HS-27A (cell line): ENCODE measurements at places on chromosomes 6 and 20.

- DNase-seq = peak; percentile 66
Observed at GRCh38 chr6:31897612-31898382, at the start of gene EHMT2. Gene EHMT2 (minus strand): TSS chr6:31897698. CDS start chr6:31897677, 21 bp downstream.

- no peak for DNase-seq
Observed at GRCh38 chr6:18997375-18997826, 610.3 kb downstream of the RNF144B start.

DNA sequence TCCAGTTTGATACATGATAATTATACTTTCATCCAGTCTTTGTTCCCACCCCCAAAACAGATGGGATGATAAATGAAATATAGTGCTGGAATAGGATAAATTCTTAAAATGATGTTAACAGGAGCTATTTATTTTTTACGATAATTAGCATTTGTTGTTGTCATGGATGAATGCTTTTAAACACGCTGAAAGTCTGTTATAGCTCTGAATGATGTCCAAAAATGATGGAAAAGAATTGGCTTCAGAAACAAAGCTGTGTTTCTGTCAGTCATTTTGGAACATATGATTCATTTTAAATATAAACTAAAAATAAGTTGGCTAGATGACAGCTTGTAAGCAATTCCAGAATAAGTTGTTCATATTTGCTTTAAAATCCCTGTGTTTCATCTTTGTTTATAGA is 237.4 kb downstream of the GRIK2 start:
- no peak for DNase-seq

DNA sequence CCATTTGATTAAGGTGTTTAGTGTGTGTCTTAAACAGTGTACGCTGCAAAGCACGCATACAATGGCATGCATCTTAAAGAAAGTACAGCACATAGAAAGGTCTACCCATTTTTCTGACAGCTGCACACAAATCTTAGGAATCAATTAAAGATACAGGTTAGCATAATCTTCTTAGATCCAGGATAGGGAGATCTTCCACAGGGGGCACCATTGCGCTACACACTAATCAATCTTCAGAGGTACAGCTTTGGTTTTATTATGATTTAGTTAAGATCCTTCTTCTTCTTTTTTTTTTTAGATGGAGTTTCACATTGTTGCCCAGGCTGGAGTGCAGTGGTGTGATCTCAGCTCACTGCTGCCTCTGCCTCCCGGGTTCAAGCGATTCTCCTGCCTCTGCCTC is 63.7 kb upstream of the BEND3 start:
- no peak for DNase-seq

DNA sequence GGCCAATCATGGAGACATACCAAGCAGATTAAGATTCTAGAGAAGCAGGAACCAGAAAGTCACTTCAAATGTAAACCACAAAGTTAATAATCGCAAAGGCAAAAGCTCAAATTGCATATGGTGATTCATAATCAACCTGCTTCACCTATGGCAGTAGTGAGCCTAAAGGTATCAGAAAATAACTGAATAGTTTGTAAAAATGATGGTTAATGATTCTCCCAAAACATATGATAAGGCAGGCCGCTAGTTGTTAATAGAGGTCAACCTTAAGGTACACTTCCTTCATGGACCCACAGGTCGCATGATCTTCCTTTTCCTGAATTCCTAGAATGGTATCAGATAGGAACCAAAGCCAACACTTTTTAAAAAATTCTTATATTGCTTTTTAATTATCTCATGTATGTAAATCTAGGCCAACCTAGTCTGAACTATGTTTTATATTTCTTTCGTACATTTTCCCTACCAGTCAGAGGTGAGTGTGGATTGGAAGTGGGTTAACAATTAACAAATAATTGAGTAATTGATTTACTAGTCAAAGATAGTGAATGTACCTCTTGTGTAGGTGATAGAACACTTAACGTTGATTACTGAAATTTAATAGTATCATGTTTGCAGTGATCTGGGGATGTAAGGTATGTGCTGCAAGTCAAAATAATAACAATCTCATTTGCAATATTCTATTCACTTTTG is 16.4 kb downstream of the TAAR2 start:
- DNase-seq = no peak

DNA sequence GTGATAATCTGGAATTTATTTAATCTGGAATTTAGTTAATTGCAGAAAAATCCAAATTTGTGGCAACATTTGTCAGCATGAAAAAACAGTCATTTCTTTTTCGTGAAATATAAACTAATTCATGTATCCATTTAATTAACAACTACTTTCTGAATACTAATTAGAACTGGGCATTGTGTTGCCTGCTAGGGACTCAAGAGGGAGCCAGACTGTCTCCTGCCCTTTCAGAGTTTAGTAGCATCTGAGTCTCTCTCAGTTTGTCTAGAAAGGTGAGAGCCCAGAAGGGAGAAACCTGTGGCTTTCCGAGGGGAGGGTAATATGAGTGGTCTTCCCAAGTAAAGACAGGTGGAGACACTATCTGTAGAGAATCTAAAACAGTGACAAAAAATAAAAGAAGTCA is 210.9 kb upstream of the HDDC2 start:
- DNase-seq = no peak

- no peak for DNase-seq
Observed at GRCh38 chr6:137283940-137284810, 65.0 kb upstream of the IFNGR1 start.

DNA sequence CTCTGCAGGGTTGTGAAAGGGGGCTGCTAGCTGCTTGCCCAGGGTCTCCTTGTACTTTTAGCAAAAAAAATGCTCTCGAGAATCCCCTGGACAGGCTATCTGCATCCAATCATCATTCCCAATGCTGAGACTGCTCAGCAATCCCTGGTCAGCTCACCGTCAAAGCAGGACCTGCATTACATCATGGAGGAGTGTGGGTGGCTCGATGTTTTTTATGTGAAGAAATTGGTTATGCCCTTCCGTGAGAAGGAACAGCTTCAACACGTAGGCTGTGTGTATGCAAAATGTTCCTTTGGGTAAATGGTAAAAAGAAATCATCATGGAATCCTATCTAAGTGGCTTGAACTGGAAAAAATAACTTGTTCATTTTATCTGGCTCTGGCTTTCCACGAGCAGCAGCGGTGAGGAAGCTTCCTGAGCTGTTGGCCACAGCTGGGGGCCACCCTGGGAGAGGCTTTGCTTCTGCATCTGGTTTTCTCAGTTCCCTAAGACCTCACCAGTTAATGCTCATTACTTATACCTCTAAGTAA is 111.4 kb downstream of the FYN start:
- DNase-seq = no peak

DNA sequence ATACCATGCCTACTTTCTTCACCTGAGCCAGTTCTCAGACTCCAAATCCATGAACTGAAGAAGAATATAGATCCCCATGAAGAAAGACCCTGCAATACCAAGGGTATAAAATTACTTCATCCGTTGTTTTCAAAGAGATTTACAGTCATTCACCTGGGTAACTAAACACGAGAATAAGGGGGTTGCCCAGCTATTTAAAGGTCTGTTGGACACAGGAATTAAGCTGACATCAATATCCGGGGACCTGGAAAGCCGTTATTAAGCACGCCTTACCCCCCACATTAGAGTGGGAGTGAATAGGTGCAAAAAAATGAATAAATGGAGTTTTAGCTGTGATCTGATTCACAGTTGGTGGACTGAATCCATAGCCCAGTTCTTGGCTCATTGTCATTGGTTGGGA is 28.9 kb downstream of the CLVS2 start:
- DNase-seq = no peak

- DNase-seq = no peak
Observed at GRCh38 chr20:10720565-10720964, 46.8 kb upstream of the JAG1 start.

DNA sequence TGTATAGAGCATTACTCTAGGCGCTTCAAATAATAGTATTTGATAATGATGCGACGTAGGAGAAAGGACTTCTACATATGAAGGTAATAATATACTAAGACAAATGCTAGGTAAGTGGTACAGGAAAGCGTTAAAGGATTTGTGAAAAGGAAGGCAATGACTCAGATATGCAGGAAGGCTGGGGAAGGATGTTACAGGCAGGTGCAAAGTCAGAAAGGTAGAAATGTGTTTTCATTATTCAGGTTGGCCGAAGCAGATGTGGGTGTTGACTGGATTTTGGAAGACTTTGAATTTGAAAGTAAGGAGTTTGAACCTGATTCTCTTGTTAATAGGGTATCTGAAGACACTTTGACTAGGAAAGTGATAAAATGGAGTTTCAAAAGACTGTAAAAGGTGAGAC is 51.0 kb downstream of the STK4 start:
- DNase-seq = no peak

DNA sequence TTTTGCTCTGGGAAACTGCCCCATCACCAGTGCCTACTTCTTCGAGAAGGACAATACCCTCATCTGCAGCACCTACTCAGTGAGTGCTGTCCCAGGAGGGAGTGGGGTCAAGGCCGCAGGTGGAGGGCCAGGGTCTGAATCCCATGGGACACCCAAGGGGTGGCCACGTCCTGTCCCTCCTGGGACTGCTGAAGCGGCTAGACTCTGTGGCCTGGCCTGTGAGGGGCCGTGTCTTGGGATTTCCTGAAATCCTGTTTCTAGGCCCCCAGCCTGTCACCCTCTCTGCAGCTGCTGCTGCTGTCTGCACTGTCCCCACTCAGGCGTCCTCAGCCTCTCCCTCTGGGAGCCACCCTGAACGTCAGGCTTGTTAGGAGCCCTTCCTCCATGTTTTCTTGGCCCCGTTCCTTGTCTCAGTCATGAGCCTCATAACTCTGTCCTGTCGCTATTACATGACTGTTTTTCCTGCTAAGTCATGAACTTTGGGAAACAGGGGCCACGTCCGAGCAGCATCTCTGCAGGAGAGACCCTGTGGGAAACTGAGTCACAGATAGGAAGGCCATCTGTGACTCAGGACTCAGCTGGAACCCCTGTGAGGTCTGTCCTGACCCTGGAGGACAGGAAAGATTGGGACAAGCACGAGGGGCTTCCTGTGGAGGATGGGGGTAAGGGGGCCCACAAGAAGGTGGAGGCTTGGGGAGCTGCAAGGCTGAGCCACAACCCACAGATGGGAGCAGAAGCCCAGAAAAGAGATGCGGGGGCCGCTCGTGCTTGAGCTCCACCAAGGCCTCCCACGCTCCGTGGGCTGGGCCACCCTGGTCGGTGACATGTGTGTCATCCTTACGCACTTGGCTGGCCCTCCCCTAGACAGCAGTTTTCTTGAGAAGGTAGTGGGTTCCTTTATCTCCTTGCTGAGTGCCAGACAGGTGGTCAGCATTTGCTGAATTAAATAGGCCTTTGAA is 49.9 kb downstream of the EFCAB8 start:
- no peak for DNase-seq

GRCh38 chr20:51456511-51457509 is 85.7 kb downstream of the NFATC2 start:
- DNase-seq = peak; percentile 98

DNA sequence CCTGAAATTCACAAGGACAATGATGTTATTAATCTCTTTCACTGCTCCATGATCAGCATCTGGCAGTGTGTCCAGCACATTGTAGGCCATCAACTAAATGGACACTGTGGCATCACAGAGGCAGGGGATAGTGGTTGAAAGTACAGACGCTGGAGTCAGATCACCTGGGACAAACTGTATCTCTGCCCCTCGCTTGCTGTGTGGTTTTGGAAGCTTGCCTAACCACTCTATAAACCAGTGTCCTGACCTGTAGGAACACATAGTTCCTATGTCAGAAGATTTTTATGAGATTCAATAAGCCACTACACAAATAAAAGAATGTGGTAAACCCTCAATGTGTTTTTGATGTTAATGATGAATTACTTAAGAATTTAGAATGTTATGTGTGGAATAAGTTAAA is 219.3 kb upstream of the RNF217 start:
- DNase-seq = no peak

GRCh38 chr6:24836109-24836508 is 37.4 kb upstream of the ARMH2 start:
- no peak for DNase-seq

GRCh38 chr6:30172681-30173080 is 9.3 kb downstream of the TRIM15 start:
- no peak for DNase-seq

DNA sequence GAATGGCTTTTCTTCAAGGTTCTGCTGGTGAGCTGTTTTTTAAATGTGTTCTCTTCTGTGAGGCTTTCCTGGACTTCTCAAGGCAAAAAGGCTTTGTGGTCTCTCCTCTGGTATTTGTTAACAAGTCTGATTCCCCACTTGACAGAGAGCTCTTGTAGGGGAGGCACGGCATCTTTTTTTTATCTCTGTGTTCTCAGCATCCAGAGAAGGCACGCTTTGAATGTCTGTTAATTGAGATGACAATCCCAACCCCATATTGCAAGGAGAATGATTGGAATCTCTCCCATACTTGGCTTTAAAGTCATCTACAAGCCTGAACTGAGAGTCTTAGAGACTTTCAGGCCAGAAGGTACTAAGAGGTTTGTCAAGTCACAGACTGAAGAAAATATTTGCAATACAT is 22.6 kb downstream of the EDN1 start:
- DNase-seq = no peak

DNA sequence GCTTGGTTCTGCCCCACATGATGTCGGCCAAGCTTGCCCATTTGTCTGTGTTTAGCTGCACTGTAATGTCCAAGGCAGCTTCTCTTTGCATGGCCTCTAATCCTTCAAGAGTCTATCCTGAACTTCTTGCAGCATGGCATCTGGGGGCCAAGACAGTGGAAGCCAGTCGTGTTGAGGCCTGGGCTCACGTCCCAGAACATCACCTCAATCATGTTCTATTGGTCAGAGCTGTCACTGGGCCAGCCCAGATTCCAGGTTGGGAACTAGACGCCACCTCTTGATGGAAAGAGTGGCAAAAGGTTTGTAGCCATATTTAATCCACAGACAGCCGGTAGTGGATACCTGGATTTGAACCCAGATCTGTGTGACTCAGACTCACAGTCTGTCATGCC is 25.3 kb downstream of the PPARD start:
- DNase-seq = no peak

DNA sequence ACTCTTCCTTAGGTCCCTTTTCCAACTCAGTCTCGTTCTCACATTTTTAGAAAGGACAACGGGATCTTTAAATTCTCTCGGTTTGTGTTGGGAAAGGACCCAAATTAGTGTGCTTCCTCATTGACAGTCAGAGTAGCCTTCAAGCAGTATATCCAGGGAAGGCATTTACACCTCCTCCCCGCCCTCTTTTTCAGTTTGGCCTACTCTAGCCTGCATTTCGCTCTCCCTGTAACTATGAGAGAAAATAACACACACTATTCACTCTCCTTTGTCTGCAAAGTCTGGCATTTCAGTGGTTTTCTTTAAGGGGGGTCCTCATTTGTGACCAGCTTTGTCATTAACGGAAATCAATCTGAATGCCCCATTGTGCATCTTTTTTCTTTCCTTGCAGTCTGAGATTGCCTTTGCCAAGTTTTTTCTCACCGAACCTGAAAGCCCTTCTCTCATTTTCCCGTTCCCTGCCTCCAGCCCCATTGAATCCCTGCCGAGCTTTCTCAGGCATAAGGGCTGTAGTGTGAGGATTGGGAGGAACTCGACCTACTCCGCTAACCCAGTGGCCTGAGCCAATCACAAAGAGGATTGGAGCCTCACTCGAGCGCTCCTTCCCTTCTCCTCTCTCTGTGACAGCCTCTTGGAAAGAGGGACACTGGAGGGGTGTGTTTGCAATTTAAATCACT is 393 bp upstream of the FABP7 start:
- DNase-seq = no peak

- no peak for DNase-seq
Observed at GRCh38 chr6:157468574-157468973, 87.6 kb downstream of the ZDHHC14 start.

- DNase-seq = no peak
Observed at GRCh38 chr6:2738373-2738979, 12.2 kb downstream of the MYLK4 start.
